ENCODE measurements at places on chromosomes 3 and 15.

GRCh38 chr15:58517682-58518525 is 86.1 kb downstream of the LIPC start:
- DNase-seq, result no peak

DNA sequence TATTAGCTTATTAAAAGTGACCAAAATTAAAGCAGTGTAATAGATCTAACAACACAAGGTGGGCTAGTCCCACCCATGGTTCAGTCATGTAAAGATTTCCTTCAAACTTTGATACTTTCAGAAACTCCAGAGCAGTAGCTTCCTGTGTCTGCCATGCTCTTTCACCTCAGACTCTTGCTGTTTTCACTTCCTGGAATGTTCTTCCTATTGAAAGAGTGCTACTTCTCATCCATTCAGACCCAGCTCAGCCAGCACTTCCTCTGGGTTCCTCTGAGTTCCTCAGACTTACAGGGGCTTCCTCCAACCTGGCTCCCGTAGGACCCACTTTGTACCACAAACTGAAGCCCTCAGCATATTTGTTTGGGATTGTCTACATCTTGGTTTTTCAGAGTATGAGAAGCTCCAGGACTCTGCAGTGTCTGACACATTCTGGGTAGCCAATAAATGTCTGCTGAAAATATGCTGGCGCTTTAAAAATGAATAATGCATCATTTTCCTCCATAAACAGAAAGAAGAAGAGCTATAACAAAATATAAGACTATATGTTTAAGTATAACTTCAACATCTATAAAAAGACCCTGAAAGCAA is 18.0 kb downstream of the NCEH1 start:
- no peak for DNase-seq

GRCh38 chr3:23203708-23204330 is 692 bp downstream of the UBE2E2 start:
- DNase-seq, result no peak

DNA sequence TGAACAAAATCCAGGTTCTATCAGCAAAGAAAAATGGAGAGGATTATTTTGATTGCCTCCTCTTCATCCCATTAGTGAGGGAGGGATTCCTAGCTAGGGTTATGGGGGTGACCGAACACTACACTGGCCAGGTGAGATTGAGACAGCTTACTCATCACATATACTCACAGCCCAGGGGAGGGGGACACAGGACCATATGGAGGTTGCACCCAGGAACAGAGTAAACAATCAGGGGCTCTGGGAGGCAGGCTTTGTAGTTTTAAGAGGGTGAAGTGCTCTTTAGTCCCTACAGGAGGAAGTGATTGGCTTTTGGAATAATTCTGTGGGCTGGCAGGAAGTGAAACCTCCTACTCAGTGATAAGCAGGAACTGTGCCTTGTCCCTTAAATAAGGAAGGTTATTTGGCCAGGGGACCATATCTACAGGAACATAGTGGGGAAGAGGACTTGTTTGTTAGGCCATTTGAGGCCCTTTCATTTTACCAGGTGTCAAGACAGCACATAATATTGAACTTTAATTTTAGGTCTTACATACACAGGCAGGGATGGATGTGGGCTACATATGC is 17.5 kb upstream of the KCTD6 start:
- no peak for DNase-seq

DNA sequence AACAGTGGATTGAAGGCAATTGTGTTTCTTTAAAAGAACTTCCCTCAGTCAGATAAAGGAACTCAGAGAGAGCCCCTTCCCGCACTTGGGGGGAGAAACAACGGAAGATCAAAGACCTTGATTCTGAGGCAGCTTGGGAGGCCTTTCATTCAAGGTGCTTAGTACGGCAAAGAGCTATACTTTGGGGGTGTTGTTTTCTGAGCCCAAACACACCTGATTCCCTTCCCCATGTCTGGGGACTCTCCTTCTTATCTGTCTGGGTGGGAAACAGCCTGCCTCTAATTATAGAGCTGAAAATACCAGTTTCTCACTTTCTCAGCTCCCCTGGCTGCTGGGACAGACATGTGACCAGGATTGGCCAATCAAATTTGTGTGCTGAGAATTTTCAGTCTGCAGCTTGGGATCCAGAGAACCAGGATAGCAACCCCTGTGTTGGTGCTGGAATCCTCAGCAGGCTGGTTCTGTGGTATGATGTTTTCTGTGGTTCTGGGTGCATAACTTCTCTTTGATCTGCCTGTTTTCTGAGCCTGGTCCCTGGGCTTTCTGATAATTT is 19.4 kb upstream of the IQCF6 start:
- DNase-seq, result no peak

DNA sequence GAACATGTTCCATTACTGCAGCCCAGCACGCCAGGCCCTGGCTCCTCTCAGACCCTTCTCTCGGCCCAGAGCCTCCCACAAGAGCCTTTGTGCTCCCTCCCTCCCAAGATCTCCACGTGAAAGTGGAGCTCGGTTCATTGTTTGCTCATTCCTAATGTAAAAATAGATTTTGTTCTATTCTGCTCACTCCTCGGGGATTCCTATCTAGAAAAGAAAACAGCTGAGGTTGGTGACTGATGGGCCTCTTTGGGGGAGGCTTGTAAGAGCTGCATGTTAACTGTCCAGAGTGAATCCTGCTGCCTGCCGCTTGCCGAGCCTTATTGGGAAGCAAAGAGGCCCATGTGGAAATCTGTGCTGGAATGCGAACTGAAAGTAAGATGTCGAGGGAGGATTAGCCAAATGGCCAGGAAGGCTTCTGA is 267.1 kb downstream of the LRTM1 start:
- no peak for DNase-seq

- DNase-seq, result no peak
These were observed 147.9 kb upstream of the RORA start for GRCh38 chr15:61376961-61377360.

DNA sequence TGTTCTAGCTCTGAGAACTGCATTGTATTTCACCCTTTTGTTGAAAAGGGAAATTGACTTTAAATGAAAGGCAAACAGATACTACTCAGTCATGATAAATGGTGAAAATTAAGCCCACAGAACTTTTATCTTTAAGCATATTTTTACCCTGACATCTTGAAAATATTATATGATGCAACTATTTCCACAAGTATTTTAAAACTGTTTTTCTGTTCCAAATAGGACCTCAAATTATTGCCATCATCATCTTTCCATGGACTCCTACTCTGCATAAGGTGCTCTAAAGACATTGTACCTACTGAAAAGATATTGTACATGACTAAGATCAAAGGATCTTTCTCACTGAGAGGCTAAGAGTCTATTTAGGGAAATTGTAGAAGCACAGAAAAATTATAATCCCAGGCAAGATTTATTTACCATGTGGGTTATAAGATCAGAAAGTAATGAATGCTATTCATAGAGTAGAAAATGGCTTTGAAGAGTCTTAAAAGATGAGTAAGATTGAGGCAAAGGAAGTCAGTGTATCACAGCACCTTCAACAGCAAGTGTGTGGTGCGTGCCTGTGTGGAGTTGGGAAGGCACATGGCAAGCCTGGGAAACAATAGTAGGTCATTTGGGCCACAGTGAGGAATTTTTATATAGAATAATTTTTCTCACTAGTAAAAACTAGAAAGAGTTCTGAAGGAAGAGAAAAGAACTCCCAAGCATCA is 68.8 kb downstream of the VGLL3 start:
- no peak for DNase-seq

GRCh38 chr3:168325684-168326083 is 230.0 kb upstream of the GOLIM4 start:
- no peak for DNase-seq

- no peak for DNase-seq
These were observed 30.2 kb upstream of the VPS8 start for GRCh38 chr3:184781801-184782200.

- no peak for DNase-seq
These were observed 12.8 kb downstream of the CSNK1G1 start for GRCh38 chr15:64343222-64343621.

- DNase-seq, result no peak
These were observed 16.0 kb downstream of the H1-8 start for GRCh38 chr3:129558772-129559564.

- no peak for DNase-seq
These were observed 11.6 kb upstream of the HGD start for GRCh38 chr3:120693439-120694171.

GRCh38 chr3:138833899-138834595 is 681 bp downstream of the PIK3CB start:
- no peak for DNase-seq

DNA sequence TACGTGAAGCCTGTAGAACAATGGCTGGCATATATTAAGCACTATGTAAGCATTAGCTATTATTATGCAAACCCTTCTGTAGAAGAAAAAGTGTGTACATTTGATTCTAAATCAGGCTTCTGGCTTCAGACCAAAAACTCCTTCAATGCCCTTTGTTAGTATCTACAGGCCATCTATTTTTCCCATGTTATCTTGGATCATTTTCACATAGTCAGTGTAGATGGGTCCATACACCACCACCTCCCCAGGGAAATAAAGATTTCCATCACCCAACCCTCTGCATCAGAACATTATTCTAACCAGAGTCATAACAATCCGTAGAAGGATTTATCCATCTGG is 8.0 kb upstream of the KLHL6 start:
- DNase-seq, result no peak

DNA sequence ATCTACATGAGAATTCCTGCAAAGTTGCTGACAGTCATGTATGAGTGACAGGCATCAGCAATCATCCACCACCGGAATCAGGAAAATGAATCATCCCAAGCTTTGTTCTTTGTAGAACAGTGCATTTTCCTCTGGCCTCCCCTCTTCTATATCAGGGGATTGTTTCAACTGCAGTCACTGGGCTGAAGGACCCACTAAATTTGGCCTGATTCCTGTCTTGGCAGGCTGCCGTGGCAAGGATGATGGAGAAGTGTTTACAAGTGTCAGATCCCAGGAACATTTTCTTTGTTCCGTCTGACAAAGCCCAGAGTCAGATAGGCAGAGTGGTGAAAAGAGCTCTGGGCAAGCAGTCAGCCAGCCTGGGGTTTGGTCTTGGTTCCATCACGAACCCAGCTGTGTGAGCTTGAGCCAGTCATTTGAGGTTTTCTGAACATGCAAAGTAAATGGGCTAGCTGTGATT is 175.1 kb upstream of the TSC22D2 start:
- peak; percentile 14 for DNase-seq

DNA sequence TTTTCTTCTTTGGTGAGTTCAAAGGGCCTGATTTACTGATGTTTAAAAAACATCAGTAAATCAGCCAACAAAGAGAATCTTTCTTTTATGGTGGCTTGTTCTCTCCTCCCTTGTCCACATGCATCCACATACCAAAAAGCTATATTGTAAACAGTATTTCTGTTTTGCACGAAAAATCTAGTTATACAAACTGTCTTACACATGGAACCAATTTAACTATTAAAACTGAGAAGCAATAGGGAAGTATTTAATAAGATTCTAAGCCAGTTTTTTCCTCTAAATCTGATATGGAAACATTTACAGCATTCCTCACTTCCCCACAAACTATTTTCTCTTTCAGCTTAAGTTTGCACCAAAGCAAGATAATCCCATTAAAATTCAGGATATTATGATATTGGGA is 110.8 kb upstream of the ICE2 start:
- DNase-seq, result no peak

- no peak for DNase-seq
These were observed 66.8 kb upstream of the KBTBD8 start for GRCh38 chr3:66931291-66931690.

- no peak for DNase-seq
These were observed 6.4 kb downstream of the CADM2 start for GRCh38 chr3:84965141-84965540.

DNA sequence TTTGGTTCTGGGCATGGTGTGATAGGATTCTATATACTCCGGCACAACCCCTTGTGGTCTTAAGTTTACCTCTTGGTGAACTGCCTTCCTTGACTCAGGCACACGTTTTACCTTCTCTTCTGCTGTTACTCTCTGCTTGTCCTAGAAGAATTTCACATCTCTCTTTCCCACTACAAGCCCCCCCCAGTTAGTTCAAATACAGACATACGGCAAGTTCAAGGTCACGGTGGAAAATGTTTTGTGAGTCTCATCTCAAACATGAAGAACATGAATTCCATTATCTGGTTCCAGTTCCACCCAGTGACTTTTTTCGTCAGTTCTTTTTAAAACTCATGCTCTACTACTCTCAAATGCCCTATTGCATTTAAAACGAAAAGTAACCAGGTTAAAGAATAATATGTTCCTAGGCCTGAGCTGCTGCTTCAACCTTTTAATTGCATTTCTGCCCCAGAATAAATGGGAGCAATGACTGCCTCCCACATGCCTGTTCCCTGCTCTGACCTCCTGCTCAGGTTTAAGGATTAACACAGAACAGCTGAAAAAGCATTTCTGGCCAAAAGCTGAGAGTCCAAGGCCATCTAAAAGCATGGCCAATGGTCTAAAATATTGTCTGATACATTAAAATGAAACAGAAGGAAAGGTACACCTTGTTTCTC is 132.8 kb downstream of the OSBPL10 start:
- no peak for DNase-seq

- no peak for DNase-seq
These were observed 40.3 kb downstream of the RPL39L start for GRCh38 chr3:187098923-187099512.

GRCh38 chr3:52001443-52001974 is 5.8 kb upstream of the RPL29 start:
- peak; percentile 26 for DNase-seq

DNA sequence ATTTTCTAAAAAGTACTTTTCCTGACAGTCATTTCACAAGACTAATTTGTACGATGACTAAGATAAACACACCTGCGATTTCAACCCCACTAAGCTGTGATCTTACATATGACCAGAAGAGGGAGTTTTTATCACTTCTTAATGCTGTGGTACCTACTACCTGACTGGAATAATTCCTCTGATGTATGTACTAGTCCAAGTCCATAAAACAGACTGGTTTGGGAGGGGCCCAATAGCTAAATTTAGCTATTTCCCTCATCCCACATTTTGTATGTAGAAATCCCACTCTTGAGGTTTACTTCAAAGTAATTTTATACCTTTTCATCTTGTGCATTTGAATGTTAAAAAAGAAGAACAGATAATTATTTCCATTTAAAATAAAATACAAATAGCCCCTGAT is 49.7 kb upstream of the SCAANT1 start:
- DNase-seq, result no peak

- no peak for DNase-seq
These were observed 18.7 kb upstream of the ITPKA start for GRCh38 chr15:41474941-41475340.

- DNase-seq, result peak; percentile 15
These were observed 8.6 kb downstream of the KLHL25 start for GRCh38 chr15:85785887-85786780.

- DNase-seq, result no peak
These were observed 101.3 kb downstream of the TMCO5A start for GRCh38 chr15:38035701-38036100.

GRCh38 chr3:44952689-44953088 is 23.3 kb downstream of the ZDHHC3 start:
- no peak for DNase-seq

DNA sequence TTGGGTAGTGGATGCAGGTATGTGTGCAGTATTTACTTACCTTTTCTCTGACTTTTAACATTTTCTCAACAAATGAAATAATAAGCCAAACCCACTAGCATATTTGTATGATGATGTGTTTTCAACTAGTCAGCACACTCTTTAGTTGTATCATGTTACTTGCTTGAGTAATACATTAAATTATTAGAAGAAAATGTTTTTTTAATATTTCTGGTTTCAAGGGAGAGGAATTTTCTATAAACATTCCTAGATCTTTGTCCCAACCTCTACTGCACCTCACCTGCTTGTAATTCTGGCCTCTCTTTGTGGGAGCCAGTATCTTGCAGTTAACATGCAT is 161.8 kb upstream of the CBLB start:
- no peak for DNase-seq

GRCh38 chr3:143348486-143349327 is 229.1 kb downstream of the CHST2 start:
- no peak for DNase-seq

GRCh38 chr3:27960133-27960532 is 238.0 kb upstream of the EOMES start:
- no peak for DNase-seq
